Effector CD8-positive, alpha-beta T cell (primary cell): ENCODE measurements at places on chromosomes 11 and 22.

DNA sequence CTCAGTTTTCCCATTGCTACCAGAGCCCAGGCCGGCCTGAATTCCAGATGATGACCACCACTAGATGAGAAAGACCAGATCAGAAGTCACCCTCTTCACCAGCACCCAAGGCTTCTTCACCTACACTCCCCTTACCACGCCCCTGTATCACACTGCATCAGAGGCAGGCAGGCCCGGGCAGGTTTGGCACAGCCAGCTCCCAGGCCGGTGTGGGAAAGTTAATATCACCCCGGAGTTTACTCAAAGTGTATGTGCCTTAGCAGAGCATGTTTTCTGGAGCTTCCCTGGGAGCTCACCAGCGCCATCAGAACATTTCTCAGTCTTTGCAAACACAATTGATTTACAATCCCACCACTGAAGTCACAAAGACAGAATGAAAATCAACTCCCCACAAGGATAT is 47.5 kb upstream of the POU2AF1 start:
- no peak for DNase-seq

- no peak for DNase-seq
Measured at GRCh38 chr11:13110929-13111812, 102.1 kb downstream of the RASSF10 start.

GRCh38 chr11:2768471-2769408 is 68.9 kb upstream of the KCNQ1OT1 start:
- no peak for DNase-seq

- DNase-seq, result no peak
Measured at GRCh38 chr11:59403546-59403945, 22.7 kb downstream of the OR5A2 start.

DNA sequence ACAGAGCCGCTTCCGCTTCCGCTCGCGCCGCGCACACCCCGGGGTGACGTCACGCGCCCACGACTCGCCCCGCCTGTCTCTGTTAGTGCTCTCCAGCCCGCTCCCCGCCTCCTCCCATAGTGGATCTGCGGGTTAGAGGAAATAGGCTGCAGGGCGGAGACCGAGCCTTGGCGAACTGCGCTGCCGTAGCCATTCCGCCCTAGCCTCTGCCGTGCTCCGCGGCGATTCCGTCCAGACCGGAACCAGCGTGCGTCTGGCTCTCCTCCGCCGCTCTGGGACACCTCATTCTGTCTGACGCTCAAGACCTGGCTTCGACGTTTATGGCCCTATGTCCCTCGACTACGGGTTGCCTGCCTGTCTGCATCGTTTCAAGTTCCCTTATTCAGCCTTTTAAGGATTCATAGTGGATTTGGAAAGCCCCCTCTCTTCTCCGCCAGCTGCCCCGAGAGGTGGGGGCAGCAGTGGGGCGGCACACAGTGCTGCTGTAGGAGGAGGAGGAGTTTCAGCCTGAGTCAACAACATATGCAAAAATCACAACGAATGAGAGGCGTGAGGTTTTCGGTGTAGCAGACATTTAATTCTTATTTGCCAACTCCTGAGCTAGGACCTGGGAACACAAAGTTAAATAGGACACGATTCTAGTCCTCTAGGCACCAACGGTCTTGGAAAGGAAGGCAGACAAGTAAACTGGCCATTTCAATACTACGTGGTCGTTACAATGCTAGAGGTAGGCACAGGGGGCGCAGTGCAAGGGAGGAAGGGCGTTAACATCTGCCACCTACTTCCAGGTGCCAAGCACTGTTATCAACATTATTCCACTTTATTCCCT is at the start of gene TAF10:
TAF10 (minus strand) TSS at position 4 of the 829 bp plus-strand sequence. CDS start 27 bp downstream, outside the sequence.
- DNase-seq, result peak; percentile 91

DNA sequence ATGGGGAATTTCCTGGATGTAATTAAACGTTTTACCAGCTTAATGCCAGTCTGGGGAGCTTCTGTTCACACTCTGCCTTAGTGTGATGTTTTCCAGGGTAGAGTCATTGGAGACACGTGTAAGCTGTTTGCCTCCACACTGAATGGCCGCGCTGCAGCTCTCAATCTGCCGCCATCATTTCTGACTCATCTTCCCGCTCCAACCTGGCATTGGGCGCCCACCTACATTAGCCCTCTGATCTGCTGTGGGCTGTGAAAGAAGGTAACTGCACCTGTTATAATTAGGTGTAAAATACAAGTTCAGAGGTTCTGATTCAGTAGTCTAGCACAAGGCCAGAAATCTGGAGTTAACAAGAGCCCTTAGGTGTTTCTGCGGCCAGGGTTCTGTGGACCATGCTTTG is 54.6 kb downstream of the MN1 start:
- no peak for DNase-seq

- no peak for DNase-seq
Measured at GRCh38 chr22:26570115-26570514, 19.8 kb downstream of the TPST2 start.

- no peak for DNase-seq
Measured at GRCh38 chr11:86159581-86159891, 85.0 kb upstream of the EED start.

DNA sequence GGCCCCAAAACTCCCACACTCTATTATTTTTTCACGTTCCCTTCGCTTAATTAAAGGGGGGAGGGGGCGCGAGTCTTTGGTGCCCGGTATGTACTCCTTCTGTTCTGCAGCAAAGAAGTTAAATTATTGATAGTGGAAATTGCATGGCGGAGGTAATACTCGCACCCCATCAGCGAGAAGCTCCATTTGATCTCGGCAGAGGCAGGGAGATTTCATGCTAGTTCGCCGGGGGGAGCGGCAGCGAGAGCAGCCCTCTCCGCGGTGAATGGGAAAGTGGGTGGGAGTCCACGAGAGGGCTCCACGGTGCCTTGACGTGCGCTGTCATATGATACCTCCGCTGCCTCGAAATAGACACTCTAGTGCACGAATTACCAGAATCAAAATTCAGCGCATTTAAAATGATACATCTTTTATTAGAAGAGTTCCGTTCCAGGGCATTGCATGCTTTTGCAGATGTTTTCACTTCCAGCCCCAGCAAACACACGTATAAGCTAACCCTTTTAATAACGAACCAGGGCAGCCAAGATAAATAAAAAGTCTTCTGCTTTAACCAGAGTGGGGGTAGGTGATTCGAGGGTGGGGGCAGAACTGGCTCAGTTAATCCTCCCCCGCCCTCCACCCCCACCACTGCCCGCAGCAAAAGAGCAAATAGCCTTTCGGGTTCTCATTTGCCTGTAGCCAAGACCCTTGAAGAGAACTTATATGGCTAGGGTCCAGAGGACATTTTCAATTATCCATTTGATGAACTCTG is 1.3 kb upstream of the BDNF start:
- no peak for DNase-seq

DNA sequence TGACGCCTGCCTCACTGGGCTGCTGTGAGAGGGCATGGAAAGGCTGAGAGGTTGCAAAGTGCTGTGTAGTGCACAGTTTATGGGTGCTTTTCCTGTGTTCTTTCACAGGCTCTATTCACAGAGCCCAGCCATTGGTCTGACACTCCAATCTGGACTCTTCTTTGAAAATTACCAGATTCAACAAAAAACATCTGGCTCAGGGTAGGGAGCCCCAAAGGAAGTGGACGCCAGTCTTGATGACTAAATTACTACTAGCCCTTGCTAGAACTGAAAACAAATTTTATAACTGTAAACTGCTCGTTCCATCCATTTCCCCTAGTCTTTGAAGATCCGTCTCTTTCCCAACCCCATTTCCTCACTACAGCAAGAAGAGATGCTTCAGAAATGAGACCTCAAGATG is 178.6 kb downstream of the TENM4 start:
- DNase-seq, result no peak

- DNase-seq, result no peak
Measured at GRCh38 chr22:20822240-20822639, 36.4 kb downstream of the PI4KA start.

DNA sequence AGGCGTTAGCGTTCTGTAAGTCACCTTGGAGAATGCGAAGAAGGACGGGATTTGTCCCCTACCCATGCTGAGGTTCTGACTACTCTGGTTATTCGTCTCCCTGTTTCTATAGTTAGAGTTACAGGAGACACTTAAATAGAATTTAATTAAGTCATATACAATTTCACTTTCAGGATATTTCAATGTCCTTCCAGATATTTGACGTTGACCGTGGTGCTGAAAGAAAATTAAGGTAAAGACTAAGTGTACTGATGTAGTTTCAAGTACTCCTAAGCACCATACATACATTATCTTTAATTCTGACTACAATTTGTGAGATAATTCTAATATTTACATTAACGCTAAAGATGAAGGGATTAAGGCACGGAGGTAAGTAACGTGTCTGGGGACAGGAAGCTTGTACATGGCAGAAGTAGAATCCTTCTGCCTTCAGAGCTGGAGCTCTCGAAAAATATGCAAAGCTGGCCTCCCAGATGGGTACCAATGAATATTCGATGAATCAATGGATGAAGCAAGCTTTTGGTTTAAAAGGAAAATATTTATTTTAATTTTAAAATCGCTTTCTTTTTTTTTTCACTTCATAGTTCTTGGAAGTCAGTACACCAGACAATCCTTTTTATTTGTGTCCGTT is 539 bp upstream of the SLC36A4 start:
- no peak for DNase-seq
